ENCODE measurements at places on chromosomes 6 and 20.
A peak's percentile ranks its signal among the peaks of the same experiment; 100 is the strongest.

DNA sequence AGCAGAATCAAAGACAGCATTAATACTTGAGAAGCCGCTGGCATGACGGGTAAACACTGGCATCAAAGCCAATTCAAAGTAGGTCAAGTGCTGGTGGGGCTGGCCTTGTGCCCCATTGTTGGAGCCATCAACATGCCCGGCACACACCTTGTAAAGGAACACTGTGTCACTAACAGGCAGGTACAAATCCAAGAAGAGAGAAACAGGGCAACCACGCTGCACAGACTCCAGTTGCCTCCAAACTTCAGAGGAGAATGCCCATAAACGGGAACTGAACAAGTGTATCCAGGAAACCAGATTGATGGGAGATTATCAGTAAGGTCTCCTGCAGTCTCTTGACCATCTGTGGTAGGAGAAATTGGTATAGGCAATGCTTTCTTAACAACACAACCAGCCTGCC is 127.0 kb upstream of the STXBP5 start:
- no peak for DNase-seq

DNA sequence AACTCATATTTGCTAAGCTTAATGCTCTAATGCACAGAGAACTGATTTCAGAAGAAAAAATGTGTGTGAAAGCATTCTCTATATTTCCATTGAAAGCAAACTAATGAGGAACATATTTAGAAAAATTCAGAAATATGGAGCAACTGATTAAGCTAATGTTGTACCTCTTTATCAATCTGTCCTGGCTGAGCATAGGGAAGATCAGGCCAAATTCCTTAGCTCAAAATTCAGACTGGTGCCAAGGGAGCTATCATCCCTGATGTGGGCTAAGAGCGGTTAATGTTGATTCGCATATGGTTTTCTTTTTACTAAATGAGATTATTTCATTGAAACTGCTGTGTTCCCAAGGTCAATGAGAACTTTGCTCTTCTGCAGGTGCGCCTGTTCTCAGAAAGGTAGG is 93.9 kb upstream of the HS3ST5 start:
- DNase-seq: no peak

DNA sequence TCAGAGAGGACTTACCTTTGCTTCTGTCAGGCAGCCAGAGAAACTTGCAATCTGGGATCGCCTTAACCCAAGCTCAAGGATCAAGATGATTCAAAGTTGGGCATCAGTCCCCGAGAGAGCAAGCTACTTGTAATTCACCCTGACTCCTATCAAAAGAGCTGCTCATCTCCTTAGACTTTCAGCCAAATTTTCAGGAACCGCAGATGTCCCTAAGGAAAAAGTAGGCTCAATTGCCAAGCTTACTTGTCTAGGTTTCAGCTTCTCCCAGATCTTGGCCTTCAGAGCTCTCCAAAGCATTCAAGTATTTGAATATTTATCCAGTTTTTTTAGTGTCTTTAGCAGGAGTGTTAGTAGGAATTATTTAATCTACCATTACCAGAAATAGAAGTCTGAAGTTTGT is 434.1 kb upstream of the MMS22L start:
- peak; percentile 26 for DNase-seq

GRCh38 chr6:166559211-166559610 is 27.3 kb downstream of the RAMACL start:
- DNase-seq: peak; percentile 54

DNA sequence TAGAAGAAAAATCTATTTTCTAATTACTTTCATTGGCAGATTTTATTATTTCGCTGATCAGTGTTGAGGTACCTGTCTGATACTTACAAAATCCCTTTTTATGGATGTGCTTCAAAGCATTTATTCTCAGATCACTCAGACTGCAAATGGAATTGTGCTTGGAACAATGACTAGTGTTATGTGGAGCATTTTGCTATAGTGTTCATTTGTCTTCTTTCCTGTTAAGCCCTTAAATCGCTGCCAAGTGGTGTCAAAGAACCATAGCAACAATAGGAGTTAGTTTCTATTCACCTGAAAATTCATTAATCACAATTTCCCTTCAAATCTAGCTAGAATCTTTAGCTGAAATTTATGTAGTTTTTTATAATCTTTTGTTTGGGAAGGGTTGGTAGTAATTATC is 29.8 kb downstream of the SMPDL3A start:
- DNase-seq: no peak

DNA sequence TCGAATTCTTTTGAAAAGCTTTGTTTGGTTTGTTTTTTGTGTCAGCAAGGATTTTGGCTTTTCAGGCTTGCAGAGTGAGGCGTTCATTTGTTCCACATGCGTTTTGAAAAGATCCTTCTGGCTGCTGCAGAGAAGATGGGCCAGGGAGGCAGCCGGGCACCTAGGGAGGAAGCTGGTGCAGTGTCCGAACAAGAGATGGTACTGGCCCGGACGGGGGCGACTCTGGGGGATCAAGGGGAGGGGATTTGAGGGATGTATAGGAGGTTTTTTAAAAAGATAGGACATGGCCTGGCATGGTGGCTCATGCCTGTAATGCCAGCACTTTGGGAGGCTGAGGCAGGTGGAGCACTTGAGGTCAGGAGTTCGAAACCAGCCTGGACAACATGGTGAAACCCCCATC is 55.3 kb downstream of the DLGAP4 start:
- DNase-seq: no peak

DNA sequence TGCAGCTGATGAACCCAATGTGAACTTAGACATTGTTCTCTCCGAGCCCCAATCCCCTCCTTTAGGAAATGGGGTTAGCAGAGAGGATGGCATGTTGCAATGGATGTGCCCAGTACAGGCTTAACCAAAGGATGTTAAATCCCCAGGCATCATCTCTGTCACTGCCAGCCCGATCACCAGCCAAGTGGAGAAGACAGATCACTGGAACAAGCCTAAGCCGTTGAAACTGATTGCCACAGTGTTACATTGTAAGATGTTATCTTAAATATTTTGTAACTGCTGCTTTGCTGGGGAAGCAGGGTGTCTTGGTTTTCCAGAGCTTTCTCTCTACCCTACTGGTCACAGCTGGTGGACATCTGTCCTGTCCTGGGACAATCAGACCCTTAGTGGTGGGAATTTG is 783.4 kb upstream of the CHD6 start:
- DNase-seq: no peak

DNA sequence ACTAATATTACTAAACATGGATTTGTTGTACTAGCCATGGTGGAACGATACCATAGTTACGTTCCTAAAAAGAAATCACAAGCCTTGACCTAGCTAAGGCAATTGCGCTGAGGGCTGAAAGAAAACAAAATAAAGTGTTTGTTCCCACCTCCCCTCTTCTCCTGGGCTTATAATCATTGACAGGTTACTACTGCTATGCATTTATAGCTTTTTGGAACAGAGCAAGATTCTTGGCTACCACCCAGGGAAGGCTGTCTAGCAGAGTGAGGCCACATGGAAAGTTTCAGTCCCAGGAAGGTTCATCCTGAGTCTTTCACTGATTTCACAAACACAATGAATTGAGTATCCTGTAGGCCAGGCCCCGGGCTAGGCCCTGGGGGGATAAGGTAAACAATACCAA is 84.6 kb downstream of the TMEM170B start:
- peak; percentile 39 for DNase-seq

GRCh38 chr6:140073456-140073855 is 699.0 kb upstream of the CITED2 start:
- peak; percentile 67 for DNase-seq

- DNase-seq: no peak
Measured at GRCh38 chr6:582370-582769, 74.5 kb downstream of the HUS1B start.

DNA sequence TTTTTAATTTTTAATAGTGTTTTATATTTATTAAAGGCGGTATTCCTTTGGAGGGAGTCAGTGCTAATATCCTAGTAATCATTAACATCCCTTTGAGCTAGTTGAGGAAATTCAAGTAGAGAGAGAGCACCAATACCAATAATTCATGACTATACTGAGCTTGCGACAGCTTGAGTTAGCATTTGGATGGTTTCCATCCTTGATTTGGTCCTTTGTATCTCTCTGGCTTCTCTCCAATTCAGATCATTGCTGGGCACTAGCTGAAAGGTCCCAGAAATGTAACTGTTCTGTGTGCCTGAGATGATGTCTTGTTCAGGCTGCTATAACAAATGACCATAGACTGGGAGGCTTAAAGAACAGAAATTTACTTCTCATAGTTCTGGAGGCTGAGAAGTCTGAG is 77.0 kb downstream of the RNF144B start:
- DNase-seq: no peak

GRCh38 chr6:88629838-88630494 is 333.5 kb downstream of the RNGTT start:
- DNase-seq: no peak

DNA sequence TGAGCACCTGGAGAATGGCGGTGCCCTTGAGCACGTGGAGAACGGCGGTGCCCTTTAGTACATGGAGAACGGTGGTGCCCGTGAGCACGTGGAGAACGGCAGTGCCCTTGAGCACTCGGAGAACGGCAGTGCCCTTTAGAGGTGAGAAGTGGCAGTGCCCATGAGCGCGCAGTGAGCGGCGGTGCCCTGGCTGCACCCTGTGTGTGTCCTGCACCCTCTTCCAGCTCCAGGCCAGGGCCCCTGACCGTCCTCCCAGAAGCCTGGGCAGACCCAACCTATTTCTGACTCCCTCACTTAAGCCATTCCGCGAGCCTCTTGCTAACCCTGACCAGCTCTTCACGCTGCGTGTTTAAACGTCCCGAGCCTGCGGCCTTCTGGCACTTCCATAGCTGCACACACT is 151.3 kb downstream of the DLL1 start:
- DNase-seq: no peak

DNA sequence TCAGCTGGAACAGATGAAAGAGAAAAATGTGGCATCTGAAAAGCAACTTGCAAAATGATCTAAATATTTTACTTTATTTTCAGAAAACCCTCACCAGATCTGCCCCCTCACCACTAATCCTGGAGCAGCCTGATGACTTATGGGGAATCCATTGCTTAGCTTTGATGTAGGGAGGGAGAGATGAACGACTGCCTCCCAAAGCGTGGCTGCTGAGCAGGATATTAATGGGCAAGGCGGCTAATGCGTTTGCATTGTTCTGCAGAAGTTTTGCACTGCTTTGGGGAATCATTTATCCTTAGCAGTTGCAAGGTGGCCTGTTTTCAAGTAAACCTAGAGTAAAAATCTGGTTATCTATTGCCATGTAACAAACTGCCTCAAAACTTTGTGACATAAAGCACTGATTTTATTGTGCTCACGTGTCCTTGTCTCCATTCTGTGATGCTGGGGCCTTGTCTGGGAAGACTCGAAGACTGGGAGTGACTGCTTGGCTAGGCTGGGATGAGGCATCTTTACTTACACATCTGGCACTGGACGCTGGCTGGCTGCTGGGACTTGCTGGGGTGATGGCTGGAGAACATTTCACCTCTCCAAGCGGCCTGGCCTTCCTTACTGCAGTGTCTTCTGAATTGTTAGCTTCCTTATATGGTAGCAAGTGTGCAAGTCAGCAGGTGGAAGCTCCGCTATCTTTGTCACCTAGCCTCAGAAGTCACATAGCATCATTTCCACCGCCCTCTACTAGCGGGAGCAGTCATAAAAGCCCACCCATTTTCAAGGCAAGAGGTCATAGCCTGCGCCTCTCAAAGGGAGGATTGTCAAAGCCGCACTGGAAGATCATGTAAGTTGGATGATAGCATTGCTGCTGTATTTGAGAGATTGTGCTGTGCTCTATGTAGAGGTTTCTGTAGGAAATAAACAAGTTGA is 313.2 kb downstream of the NRN1 start:
- DNase-seq: no peak

DNA sequence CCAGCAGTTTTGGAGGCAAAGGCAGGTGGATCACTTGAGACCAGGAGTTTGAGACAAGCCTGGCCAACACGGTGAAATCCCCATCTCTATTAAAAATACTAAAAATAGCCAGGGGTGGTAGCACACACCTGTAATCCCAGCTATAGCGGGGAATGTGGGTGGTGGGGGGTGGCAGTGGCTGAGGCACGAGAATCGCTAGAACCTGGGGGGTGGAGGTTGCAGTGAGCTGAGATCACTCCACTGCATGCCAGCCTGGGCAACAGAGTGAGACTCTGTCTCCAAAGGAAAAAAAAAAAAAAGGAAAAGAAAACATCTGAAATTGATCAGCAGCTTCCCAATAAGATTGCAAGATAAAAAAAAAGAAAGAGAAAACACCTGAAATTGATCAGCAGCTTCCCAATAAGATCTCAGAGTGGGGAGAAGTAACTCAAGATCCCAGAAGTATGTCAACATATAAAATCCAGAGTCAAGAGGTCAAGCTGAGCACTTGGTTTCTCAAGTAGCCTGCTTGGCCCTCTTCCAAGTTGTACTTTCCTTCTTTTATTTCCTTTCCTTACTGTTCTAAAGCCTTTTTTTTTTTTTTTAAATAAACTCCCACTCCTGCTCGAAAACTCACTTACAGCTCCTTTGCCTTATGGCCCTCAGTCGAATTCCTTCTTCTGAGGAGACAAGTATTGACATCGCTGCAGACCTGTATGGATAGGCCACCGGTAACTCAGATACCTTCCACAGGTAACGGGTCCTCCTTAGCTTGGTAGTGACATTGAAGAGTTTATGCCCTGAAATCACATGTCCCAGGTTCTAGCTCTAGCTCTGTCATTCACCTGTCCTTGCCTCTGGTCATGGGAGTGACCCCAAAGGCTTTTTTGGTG is 368.5 kb upstream of the SYNCRIP start:
- no peak for DNase-seq

DNA sequence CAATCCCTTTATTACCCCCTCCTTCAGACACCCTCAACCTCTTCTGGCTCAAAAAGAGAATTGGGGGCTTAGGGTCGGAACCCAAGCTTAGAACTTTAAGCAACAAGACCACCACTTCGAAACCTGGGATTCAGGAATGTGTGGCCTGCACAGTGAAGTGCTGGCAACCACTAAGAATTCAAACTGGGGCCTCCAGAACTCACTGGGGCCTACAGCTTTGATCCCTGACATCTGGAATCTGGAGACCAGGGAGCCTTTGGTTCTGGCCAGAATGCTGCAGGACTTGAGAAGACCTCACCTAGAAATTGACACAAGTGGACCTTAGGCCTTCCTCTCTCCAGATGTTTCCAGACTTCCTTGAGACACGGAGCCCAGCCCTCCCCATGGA is 2.2 kb downstream of the TNF start:
- DNase-seq: no peak

DNA sequence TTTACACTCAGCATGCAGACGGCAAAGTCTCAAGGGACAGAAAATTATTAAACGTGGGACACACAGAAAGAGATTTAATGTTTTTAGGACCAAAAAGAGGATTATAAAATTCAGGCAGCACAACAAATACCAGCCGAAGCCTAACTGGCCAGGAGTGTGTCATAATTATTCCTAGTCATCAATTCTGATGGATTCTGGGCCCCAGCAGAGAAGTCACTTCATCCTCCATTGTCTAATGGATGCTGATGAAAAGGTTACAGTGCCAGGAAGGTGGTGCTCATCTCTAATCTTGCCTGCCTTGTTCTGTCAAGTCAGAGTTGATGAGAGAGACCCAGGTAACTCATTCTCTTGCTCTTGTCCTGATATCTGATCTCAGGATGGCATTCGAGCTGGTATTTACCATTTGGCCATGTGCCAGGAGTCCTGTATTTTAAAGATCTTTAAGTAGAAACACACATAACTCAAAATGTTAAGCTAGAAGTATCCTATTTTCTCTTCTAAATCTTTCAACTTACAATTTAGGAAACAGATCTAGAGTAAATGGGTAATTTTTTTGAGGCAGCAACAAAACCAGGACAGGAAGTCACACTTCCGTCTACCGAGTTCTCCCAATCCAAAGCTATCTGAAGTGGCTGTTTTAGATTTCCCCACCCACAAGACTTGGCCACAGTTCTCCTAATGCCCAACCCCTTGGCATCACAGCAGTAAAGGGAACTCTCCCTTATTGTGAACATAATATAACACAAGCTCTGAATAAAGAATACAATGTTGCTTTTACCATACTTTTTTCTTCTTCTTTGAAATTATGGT is 50.0 kb downstream of the ADAT2 start:
- peak; percentile 22 for DNase-seq

GRCh38 chr6:139751179-139751578 is 376.7 kb upstream of the CITED2 start:
- DNase-seq: peak; percentile 74

Data from AG10803 (cell line).